A549 treated with AZD2906 at 1 μM for 4 hours (cell line): ENCODE measurements at places on chromosomes 2 and 18. TPM values are rescaled to one million over a fixed set of nuclear protein-coding genes. Genes with fewer than 3 reads are reported as not detected.

Gene SCN9A
- total RNA-seq = 2.3 to 4.5 TPM (median 3.7 TPM) in 5 replicates

Gene GALNT3
- total RNA-seq = 0.06 to 0.08 TPM in 2 of 5 replicates, not detected in the others

Gene MYL12A
- 283 to 348 TPM (median 319 TPM) in 5 replicates for total RNA-seq

Gene SFTPB
- 0.10 to 0.25 TPM (median 0.12 TPM) in 5 replicates for total RNA-seq

Gene PTPN4
- total RNA-seq = 12.5 to 18.8 TPM (median 14.0 TPM) in 5 replicates

Gene HMSD
- total RNA-seq = 0.09 to 0.29 TPM (median 0.24 TPM) in 3 of 5 replicates, not detected in the others

Gene C18orf54
- 2.1 to 3.2 TPM (median 3.0 TPM) in 5 replicates for total RNA-seq

Gene NOSTRIN
- 1.2 to 2.5 TPM (median 1.9 TPM) in 5 replicates for total RNA-seq

Gene RPRM
- 0.05 to 0.08 TPM (median 0.08 TPM) in 3 of 5 replicates, not detected in the others for total RNA-seq

Gene CASP10
- 1.8 to 2.4 TPM (median 1.9 TPM) in 5 replicates for total RNA-seq

Gene SAG
- not detected in 5 replicates for total RNA-seq

Gene ANKRD29
- total RNA-seq = 13.8 to 18.8 TPM (median 17.3 TPM) in 5 replicates

Gene OTOS
- 0.20 TPM in 1 of 5 replicates, not detected in the others for total RNA-seq

Gene KCNK3
- total RNA-seq = 0.49 to 0.90 TPM (median 0.77 TPM) in 5 replicates

Gene RGPD4
- 0.03 to 0.07 TPM (median 0.05 TPM) in 4 of 5 replicates, not detected in the other for total RNA-seq

Gene KCNS3
- 1.2 to 1.4 TPM (median 1.3 TPM) in 5 replicates for total RNA-seq

Gene FAM110C
- total RNA-seq = 0.17 to 0.40 TPM (median 0.32 TPM) in 5 replicates

Gene GAD1
- total RNA-seq = 0.34 to 0.76 TPM (median 0.51 TPM) in 5 replicates

Gene PFN4
- total RNA-seq = 1.4 to 2.5 TPM (median 1.7 TPM) in 5 replicates

Gene FLACC1
- 0.14 to 0.20 TPM (median 0.17 TPM) in 3 of 5 replicates, not detected in the others for total RNA-seq

Gene PRKAG3
- total RNA-seq = not detected in 5 replicates

Gene CERKL
- total RNA-seq = 0.30 to 0.46 TPM (median 0.33 TPM) in 5 replicates

Gene SCG2
- total RNA-seq = 0.94 to 1.4 TPM (median 1.1 TPM) in 5 replicates
